ENCODE measurements at places on chromosomes 7 and 10.

GRCh38 chr7:130850956-130851355 is 116.9 kb upstream of the KLF14 start:
- DNase-seq: no peak

- no peak for DNase-seq
Observed at GRCh38 chr10:118723466-118723865, 31.3 kb downstream of the CACUL1 start.

DNA sequence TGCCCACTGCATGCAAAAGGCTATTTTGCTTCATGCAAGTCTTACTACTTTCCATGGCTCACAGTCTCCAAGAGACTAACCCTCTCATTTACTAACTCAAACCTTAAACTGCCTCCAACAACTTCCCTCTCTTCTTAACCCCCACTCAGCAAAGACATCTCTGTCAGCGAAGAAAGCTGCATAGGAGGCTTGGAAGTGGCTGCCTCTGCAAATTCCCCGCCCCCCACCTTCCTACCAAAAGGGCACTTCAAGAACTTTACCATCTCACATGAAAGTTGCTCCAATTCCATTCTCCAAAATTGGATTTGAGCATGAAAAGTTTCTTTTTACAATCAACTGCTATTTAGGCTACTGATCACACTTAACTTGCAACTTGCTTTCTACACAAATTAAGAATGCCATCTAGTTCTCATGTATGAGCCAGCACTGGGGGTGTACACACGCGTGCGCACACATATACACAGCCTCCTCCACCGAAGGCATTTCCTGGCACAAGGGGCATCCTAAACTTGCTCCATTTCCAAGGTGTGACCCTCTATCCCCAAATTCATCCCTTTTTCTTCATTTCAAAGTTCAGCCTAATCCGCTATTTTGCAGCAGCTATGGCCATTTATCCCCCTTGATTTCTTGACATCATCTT is 1.8 kb downstream of the CCDC6 start:
- DNase-seq: no peak

DNA sequence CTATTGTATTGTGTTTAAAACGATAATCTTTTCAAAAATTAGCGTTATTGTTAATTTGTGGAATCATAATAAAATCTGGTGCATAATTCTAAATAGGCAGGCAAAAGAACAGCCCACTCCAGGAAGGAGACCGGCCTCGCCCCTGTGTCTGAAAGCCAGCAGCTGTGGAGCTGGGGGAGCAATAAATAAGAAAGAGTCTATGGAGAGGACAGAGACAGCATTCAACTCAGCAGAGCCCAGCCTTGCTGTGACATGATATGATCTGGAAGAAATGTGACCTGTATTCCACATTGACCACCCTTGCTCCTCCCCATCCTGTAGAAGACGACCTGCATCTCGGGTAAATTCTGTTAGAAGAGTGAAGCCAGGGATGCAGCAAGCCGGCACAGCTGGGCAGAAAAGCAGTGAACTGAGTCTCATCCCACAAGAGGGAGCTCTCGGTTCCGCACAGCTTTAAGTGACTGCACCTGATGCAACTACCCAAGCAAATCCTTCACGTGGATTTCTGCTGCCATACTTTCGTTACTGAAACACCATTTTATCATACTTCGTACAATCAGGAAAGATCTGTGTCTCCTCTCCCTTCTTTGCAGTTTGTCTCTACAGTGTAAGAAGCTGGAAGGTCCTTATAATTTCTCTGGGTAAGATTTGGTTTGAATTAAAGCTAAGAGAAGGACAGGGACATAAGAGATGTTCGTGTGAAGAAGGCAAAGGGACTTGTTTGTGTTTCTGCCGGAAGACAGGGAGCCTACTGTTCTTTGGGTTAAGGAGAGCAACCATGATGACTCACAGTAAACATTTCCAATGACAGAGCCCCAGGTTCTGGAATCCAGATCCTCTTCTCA is 427.1 kb downstream of the GPAM start:
- DNase-seq: no peak

DNA sequence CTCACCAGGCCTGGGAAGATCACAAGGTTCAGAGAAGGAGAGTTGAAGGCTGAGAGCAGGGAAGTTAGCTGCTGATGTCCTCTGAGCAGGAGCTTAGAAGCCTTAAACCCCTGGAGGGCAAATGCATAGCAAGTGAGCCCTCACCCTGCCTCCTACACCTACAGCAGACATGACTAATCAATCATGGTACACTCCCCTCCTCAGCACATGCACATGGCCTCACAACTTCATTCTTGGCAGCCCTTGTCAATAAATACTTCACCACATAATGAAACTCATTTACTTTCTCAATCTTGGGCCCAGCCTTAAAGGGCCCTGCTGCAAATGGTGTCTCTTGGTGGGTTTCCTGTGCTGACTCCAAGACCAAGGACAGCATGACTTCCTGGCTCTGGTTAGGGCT is 12.9 kb downstream of the MMRN2 start:
- no peak for DNase-seq

- DNase-seq: no peak
Observed at GRCh38 chr7:149369497-149369896, 91.4 kb downstream of the ZNF777 start.

DNA sequence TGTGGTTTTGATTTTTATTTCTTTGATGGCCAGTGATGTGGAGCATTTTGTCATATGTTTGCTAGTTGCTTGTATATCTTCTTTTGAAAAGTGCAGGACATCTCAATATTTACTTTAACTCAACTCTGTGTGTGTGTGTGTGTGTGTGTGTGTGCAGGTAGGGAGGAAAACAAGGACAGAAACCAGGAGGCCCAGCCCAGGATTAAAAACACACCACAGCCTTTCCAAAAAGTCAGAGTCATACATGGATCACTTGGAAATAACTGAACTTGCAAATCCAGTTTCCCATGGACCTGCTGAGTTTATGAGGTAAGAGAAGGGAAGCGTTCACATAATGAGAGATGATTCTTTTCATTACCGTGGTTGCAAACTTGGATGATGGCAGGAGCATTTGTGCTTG is 189.9 kb upstream of the LYZL1 start:
- no peak for DNase-seq

DNA sequence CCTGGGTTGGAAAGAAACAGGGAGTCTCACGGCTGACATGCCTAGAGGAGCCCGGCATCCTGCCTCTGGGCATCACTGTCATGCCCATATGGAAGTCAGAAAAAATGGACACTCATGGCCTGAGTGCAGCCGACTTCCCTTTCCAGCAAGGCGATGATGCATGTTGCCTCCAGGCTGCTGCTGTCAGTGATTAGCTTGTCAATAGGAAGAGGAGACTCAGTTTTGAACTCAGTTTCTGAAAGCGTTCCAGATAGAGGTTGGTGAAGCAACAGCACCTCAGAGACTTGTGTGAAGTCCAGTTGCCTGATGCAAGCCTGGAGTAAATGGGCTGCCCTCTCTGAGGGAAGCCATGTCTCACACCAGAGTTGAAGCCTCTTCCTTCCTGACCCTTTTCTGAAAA is 148.4 kb downstream of the TPST1 start:
- no peak for DNase-seq

GRCh38 chr7:83468251-83468739 is 180.6 kb downstream of the SEMA3E start:
- peak; percentile 65 for DNase-seq

DNA sequence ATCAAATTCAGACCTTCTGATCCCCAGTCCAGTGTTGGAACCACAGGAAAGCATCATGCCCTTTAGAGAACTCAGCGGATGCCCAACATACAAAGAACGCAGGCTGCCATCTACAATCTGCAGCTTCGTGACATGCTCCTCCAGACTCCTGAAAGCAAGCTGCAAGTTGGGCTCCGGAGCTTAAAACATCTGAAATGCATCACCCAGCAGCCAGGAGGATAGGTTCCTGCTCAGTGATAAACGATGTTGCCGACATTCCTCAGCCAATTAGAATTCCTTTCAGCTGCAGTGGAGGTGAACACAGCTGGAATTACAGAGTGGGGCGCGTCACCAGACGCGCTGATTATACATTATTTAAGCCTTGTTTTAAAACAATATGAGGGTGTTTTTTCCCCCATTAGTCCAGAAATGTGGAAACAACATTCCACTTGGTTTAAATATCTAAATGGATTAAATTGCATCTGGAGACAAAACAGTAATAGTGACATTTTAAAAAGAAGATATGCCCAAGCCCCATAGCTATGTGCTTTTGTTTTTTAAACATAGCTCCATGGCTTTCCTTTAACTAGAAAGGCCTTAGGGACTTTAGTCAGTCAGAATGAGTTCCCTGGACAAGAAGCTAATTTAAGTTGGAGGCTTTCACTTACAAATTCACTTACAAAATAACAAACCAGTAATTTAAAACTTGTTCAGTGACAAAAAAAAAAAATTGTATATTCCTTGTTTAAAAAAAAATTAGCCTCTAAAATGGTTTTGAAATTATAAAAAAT is 6.3 kb downstream of the SMURF1 start:
- no peak for DNase-seq

GRCh38 chr10:13916384-13916947 is 329.7 kb downstream of the PRPF18 start:
- no peak for DNase-seq

DNA sequence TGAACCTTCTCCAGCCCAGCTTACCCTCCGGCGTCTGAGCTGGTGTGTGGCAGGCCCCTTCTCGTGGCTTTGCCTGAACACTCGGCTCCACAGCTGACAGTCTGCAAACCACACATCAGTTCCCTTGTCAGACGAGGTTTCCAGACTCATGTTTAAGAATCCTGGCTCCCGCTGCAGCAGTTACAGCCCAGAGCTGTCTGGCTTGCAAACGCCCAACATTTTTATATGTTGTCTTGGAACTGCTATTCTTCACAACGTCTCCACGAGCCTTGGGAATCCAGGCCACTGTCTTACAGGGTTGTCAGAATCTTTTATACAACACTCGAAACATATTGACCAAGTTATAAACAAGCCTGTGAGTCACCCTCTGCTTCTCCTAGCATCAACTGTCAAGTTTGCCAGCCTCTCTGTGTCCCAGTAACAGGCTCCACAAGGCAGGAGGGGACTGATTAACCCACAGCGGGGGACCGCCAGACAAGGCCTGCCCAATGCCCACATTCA is 68.1 kb downstream of the TNS3 start:
- DNase-seq: no peak

DNA sequence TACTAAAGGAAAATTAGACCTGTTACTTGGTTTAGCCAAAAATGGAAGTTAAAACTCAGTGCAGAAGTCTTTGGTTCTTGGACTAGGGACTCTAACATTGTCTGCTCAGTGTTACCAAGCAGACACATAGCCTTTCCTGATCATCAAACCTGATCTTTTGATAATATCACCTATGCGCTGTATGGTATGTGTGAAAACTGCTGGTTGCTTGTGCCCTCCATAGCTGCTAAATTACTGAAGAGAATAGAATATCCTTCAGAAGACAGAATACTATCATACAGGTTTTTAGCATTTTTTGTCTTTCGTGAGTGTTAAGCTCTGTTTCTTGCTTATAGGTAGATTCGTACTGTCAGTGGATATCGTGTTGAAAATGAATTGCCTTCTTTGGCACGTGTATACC is 68.7 kb downstream of the ST7 start:
- DNase-seq: no peak

DNA sequence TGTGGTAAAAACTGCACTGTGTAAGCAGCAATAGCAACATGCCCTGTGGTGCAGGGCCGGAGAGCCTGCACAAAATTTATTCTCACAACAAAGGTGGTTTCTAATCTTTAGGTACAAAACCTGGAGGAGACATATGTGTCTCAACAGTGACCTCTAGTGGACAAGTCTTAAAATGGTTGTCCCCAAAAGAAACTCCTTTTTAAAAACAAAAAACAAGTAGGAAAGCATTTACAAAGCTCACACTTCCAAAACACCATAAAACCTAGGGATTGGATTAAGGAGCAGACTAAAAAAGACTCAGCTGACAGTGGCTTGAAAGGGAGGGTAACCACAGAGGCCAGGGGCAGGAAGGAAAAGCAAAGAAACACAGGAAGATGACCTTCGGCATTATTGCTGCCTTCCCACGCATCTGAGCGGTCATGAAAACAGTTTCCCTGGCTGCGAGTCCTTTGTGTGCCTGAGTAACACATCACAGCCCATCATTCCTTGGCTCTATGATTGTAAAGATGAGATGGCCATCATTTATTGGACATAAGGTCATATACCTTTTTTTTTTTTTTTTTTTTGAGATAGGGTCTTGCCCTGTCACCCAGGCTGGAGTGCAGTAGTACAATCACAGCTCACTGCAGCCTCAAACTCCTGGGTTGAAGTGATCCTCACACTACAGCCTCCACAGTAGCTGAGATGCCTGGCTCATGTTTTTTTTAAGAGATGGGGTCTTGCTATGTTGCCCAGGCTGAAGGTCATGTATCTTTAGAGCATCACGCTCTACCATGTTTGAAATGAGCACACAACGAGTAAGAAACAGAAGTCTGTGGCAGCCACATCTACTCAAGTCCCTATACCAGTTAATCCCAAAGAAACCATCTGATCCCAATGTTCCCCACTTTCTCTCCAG is 39.5 kb downstream of the RSU1 start:
- peak; percentile 46 for DNase-seq

DNA sequence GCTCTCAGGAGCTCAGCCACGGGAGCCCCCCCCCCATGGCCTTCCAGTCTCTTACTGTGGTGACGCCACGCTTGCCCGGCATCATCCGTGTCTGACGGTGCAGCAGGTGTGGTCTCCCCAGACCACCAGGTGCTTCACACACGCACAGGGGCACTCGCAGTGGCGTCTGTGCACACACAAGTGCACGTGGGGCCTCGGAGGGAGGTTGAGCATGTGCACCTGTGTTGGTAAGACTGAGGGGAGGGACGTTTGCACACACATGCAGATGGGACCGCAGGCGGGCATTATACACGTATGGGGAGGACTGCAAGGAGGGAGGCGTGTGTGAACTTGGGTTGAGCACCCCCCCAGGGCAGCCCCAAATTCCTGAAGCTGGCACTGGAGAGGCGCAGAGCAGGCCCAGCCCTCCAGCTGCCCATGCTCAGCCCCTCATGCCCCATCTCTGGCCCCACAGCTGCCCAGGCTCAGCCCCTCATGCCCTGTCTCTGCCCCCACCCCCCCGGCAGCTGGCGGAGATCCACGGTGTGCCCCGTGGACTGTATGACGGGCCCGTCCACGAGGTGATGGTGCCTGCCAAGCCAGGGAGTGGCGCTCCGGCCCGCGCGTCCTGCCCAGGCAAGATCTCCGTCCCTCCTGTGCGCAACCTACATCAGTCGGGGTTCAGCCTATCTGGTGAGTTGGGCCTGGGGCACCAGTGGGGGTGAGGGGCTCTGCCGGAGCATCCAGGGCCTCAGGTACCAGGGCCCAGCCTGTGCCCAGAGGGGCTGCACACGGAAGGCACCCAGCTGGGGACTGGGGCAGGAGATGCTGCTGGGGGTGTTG is 16.7 kb downstream of the DPYSL4 start:
- no peak for DNase-seq

DNA sequence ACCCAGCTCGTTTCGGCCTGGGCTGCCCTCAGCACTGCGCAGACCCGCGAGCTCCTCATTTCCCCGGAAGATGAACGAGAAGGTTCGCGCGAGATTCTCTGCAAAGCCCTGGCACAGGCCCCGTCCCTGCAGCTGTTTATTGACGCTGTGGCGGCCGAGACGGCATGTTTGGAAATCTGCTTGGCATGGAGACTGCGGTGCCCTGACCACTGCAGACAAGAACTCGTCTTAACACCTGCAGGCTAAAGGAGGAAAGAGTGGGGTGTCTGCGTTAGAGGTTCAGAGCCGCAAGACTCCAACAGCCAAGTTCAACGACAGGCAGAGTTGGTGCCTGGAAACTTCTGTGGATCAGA is 125.6 kb downstream of the DNAJB6 start:
- DNase-seq: no peak

Data from NCI-H774 (cell line).